Activated naive CD4-positive, alpha-beta T cell treated with anti-CD3 and anti-CD28 coated beads, Interleukin-2, amount 50 U/mL, for 16 hours (primary cell): ENCODE measurements at places on chromosomes 3 and 15.
A peak's percentile ranks its signal among the peaks of the same experiment; 100 is the strongest.

GRCh38 chr3:153221748-153222162 is 59.7 kb downstream of the RAP2B start:
- DNase-seq = peak; percentile 33

DNA sequence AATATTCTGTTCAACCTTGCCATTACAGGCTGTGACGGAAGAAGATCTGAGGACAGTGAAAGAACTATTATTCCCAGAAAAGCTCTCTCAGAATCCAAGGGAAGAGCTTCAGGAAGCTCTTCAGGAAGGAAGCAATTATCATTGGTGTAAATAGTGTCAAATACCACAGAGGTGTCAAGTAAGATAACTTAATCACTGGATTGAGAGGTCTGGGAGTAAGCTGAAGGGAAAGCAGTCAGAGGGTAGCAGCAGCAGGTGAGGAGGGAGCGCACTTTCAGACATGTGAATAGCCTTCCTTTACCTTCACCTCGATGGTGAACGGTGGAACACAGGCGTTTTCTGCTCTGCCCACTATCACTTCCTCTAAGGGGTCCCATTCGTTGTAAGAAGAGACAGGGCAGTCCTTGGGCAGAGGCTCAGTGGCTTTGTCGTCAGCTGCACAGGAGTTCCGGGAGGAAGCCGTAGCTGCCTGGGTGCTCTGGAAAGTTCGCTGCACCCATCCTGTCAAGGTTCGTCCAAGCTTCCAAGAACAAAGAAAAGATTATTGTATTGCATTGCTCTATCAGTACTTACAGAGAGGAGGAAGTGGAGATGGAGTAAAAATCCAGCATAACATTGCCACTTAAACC is 1.9 kb downstream of the GATM start:
- DNase-seq = no peak

GRCh38 chr3:114816052-114816451 is 331.0 kb downstream of the ZBTB20 start:
- DNase-seq = no peak

DNA sequence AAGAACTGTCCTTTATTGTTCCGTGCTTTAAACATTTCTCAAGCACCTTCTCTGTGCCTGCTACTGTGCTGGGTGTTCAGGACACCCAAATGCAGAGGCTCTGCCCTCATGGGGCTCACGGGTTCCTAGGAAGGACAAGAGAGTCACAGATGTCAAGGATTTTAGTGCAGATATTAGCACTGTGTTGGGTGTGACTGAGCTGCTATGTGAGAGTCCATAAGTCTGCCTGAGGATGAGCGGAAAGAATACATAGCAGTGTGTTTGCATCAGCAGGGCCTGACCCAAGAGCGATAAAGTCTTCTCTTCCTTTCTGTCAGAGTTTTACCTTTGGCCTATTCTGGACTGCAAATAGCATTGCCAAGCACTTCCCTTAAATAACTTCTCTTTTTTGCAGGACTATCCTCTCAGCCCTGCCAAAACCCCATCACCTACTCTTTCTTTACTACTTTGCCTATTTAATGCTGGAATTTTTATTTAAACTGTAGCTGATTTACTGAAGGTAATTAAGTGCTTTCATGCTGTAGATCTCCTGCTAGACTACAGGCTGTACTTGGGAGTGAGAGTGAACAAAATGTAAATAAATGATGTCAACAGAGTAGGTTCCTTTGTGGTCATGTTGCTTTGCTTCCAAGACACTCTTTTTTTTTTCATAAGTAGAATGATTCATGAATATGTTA is 459.4 kb upstream of the TPRG1 start:
- no peak for DNase-seq

- no peak for DNase-seq
These were observed 33.9 kb upstream of the MEX3B start for GRCh38 chr15:82079736-82080135.

DNA sequence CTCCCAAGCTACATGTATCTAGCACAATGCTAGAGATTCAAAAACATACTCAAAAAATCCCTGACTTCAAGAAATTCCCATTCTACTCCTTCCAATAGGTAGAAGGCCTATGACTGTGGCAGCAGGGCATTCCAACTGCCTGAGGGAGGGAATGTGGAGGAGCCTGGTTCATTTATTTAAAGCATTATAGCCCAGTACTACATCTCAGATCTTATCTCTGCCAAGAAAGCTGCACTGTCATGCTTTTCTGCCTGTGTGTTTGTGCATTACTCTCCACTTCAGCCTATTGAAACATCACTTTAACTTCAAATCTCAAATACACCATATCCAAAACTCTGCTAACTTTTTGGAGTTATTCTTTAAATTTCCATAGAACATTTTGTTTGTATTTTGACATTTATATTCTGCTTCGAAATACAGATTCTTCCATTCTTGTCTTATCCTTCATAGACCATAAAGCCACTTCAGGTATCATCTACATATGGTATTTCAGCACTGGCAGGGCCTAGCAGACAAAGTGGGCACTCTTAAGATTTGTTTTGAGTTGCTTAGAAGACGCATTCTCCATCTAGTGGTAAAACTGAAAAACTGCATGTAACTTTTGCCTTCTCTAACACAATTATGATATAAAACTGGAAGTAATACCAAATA is 59.1 kb upstream of the NEDD4 start:
- DNase-seq = no peak

GRCh38 chr3:140397847-140398246 is 280.0 kb upstream of the TRIM42 start:
- DNase-seq = no peak

GRCh38 chr3:21390136-21390535 is 360.9 kb downstream of the ZNF385D start:
- DNase-seq = no peak
